ENCODE measurements at places on chromosomes 2 and 18. TPM values are rescaled to one million over a fixed set of nuclear protein-coding genes. Genes with fewer than 3 reads are reported as not detected.

DNA sequence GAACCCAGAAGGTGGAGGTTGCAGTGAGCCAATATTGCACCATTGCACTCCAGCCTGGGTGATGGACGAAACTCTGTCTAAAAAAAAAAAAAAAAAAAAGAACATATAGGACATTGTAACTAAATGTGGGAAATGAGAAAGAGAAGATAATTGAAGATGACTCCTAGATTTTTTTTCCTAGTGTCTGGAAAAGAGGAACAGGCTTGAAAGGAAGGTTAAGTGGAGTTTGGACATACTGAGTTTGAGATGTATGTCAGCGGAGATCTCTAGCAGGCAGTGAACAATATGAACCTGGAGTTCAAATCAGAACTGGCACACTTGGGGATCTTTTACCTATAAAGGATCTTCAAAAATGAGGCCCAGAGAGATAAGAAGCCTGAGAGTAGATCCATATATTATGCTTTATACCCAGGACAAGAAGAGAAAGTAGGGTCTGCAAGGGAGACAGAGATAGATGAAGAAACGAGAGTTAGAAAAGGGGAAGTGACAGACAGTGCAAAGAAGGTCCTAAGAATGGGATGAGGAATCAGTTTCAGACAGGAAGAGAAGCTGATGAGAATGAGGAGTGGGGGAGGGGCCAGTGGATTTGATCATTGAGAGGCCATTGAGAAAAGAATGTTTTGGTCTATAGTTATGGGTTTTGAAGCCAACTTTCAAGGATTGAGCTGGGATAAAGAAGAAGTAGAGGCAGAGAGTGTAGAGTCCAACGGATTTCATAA is 46.9 kb upstream of the CD28 start:
- DNase-seq = no peak

COLEC12 gene
- total RNA-seq = 4.9 TPM

TMEM178A gene
- 2.7 TPM for total RNA-seq

ADCY3 gene
- 30.1 TPM for total RNA-seq

GRCh38 chr18:9048808-9049494 is 53.5 kb upstream of the NDUFV2 start:
- DNase-seq = no peak
